Left hindlimb (tissue), 1 donor: ENCODE measurements at places on chromosomes 13 and 19.

- no peak for DNase-seq
Measured at GRCh38 chr13:70568571-70568970, 460.3 kb upstream of the KLHL1 start.

DNA sequence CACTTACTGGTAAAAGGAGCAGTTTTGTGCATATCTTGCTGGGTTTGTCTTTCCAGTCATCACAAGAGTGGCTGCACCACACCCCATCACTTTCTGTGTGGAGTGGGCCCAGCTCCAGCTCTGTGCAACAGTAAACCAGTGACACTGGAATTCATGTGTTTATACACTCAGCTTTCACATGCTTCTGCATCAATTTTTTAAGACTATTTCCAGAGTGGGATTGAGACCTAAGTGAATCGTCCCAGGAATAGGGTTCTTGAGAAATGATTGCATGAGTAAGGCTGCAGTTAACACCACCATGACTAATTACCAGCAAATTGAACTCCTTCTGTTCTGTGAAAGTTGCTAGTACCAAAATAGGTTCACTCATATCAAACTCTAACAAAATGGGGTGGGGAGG is 5.3 kb upstream of the CFAP97D2 start:
- no peak for DNase-seq

DNA sequence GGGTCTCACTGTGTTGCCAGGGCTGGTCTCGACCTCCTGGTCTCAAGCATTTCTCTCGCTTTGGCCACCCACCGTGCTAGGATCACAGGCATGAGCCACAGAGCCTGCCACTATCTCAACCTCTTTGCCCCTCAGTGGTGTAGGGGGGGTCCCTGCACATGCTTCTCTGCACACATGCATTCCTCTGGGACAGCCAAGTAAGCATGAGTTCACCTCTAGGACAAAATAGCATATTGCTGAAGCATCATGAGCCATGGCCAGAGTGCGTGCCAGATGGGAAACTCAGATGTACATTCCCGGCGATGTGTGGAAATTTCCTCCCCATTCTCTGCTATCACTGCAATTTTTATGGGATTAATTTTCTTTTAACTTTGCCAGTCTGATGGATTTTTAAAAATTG is 23.1 kb downstream of the CHAF1A start:
- no peak for DNase-seq

GRCh38 chr13:36858290-36858689 is 39.3 kb downstream of the RFXAP start:
- DNase-seq: no peak

- peak; percentile 61 for DNase-seq
Measured at GRCh38 chr13:52851137-52851962, 2.9 kb upstream of the PCDH8 start.

DNA sequence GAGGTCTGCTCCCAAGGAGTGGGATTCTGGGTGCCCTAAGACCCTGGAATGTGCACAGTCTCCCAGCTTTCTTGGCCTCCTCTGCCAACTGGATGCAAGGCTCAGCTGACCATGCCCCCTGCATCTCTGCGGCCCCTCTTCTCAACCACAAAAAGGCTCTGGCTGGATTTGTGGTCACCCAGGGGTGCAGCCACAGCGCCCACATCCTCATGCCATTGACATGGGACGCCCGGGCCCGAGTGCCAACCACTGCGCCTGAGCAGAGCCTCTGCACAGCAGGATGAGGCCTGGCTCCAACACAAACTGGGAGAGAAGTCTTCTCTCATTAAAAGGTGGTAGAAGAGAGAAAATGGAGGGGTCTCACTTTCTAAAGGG is 103.5 kb downstream of the FOXO1 start:
- no peak for DNase-seq

DNA sequence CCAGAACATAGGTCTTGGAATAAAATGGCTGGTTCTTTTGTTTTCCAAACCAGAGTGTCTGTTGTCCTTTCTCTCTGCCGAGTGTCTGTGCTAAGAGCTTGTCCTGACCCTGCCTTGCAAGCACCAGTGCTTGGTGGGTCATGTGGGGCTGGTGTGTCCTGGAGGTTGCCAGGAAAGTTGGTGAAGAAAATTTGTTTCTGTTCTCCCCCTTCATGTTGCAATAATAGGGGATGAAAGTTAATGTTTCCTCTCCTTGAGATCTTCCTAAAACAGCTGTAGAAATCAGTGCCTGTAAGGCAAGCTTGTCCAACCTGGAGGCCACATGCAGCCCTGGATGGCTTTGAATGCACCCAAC is 2.7 kb downstream of the HAMP start:
- DNase-seq: no peak

GRCh38 chr13:61255040-61255796 is 160.4 kb downstream of the PCDH20 start:
- no peak for DNase-seq

DNA sequence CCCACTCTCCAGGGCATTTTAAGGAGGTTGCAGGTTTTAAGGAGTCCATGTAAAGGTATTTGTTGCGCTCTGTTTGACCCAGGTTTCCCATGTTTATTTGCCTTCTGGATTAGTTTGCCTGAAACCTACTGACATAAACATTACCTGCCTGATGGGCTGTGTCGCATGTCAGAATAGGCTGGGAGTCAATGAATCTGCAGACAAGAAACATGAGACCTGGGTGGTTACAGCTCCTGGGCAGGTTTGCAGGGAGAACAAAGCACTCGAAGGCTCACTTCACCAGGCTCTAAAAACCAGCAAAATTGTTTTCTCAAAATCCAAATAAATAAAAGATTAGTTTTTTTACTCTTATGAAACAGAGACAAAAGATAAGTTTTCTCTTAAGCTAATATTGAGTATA is 114.4 kb upstream of the SERTM1 start:
- DNase-seq: no peak

DNA sequence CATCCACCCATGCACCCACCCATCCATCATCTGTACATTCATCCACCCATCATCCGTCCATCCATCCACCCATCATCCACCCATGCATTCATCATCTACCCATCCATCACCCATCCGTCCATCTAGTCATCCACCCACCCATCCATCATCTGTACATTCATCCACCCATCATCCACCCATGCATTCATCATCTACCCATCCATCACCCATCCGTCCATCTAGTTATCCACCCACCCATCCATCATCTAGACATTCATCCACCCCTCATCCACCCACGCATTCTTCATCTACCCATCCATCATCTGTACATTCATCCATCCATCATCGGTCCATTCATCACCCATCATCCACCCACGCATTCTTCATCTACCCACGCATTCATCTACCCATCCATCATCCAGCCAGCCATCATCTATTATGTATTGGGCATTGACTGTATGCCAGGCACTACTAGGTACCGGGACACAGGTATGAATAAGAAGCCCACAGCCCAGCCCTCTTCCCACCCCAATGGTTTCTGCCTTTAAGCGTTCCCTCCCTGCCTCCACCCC is 16.7 kb upstream of the GALP start:
- DNase-seq: no peak

DNA sequence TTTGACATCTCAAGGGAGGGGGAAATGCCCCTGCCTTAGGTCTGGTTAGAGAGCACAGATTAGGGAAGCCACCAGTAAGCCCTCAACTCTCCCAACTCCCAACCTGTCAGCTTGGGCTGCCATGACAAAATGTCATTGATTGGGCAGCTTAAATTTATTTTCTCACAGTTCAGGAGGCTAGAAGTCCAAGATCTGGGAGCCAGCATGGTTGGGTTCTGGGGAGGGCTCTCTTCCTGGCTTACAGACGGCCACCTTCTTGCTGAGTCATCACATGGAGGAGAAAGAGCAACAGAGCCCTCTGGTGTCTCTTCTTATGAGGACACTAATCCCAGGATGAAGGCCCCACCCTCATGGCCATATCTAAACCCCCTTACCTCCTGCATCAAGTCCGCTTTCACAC is 24.2 kb downstream of the C19orf12 start:
- DNase-seq: no peak

GRCh38 chr13:112764864-112765561 is 75.2 kb downstream of the ATP11A start:
- no peak for DNase-seq

DNA sequence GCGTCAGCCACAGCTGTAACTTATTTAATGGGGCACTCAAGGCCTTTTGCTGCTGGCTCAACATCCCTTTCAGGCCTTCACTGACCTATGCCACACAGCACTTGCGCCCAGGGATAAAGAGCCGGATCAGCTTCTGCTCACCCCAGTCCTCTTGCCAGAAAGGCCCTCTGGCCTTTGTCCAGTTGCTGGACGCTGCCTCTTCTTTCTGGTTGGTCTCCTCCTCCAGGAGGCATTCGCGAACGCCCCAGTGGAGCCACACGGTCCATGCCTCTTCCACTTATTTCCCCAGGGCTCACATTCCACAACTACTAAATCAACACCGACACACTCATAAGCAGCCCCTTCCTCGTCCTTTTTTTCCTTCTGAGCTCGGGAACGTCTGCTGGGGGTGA is 3.7 kb upstream of the ZNF329 start:
- peak; percentile 62 for DNase-seq

DNA sequence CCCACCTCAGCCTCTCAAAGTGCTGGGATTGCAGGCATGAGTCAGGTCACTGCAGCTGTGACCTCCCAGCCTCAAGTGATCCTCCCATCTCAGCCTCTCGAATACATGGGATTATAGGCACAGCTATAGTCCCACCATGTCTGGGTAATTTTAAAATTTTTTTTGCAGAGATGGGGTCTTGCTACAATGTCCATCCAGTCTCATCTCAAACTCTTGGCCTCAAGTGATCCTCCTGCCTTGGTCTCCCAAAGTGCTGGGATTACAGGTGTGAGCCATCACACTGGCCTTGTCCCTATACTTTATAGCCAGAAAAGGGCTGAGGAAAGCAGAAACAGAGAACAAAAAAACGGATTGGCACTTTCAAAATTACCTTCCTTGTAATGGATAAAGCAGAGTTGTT is 4.8 kb upstream of the FBXO27 start:
- no peak for DNase-seq

GRCh38 chr19:19074196-19074882 is 10.5 kb downstream of the SLC25A42 start:
- DNase-seq: no peak

- DNase-seq: no peak
Measured at GRCh38 chr19:58058467-58058866, 615 bp upstream of the ZNF135 start.

- DNase-seq: no peak
Measured at GRCh38 chr13:44266305-44266704, 107.3 kb upstream of the SERP2 start.

- DNase-seq: peak; percentile 50
Measured at GRCh38 chr19:51098365-51099046, 9.7 kb downstream of the CTU1 start.

GRCh38 chr19:19911150-19911549 is 10.4 kb downstream of the ZNF93 start:
- no peak for DNase-seq

- no peak for DNase-seq
Measured at GRCh38 chr19:42114412-42114811, 17.8 kb downstream of the POU2F2 start.

GRCh38 chr19:12230751-12231733 is 63.6 kb downstream of the ZNF44 start:
- DNase-seq: no peak

- DNase-seq: no peak
Measured at GRCh38 chr13:28037399-28037798, 48.9 kb upstream of the URAD start.

- no peak for DNase-seq
Measured at GRCh38 chr13:72204291-72204690, 337.3 kb upstream of the DACH1 start.

DNA sequence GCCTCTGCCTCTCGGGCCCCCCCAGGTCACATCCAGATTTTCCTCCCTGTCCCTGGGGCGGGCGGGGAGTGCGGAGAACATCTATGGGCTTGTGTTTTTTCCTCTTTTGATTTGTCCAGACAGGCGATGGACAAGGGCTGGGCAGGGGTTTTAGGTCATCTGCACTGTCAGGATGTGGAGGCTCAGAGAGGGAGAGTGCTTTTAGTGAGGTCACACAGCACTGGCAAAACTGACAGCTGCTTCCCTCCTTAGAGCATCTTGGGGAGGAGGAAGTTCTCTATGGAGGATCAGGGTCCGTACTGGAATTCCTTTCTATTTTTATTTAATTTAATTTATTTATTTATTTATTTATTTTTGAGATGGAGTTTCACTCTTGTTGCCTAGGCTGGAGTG is 38.9 kb downstream of the NFIC start:
- no peak for DNase-seq

DNA sequence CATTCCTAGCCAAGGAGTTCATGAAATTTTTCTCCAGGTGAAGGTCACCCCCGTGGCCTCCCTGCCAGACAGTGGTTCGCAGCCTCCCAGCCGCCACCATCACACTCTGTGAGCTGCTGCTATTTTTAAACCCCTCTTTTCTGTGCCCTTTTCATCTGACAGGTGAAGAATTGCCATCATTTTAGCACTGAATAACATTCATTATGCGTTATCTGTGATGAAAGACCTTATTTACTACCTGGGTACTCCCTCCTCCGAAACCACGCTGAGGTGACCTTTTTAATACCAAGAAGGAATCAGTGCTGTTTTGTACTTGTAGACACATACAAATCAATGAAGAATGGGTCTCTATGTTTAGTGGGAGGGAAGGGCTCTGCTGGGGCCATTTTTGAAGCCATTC is 148.9 kb upstream of the GPR12 start:
- no peak for DNase-seq

DNA sequence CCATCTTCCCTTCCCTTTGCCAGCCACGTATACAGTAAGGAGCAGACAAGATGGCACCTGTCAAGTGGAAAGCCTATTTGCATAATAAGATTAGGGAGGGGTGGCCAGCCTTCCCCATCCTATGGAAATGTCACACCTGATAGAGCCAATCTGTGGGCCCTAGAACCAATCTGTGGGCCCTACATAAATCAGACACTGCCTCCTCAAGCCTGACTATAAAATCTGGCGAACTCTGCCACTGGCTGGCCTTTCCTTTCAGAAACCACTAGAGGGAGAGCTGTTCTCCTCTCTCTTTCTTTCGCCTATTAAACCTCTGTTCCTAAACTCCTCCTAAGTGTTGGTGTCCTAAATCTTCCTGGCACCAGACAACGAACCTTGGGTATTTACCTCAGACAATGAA is 231.5 kb upstream of the KLHL1 start:
- no peak for DNase-seq

DNA sequence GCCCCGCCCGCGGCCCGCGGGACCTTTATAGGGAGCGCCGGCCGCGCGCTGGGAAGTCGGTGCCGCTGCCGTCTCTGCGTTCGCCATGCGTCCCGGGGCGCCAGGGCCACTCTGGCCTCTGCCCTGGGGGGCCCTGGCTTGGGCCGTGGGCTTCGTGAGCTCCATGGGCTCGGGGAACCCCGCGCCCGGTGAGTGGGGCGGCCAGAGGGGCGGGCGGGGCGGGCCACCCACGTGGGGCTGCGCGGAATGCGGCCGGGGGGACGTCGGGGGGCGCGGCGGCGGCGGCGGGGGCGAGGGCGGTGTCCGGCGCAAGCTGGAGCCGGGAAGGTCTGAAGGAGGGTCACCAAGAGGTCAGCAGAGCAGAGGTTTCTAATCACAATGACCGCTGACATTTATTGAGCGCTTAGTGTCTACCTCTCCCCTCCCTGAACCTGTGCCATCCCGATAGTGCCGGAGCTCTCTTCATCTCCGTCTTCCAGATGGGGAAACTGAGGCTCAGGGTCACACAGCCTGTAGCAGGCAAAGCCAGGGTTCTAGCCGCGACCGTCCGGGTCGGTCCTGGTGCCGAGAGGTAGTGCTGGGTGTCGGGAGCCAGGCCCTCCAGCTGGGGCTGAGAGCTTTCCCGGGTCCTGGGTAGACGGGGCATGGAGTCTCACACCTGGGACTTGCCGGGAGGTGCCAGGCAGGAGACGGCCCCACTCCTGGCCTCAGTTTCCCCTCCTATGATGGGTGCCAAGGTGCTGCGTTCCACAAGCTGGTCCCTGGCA is at the start of gene FSTL3:
FSTL3 (plus strand) TSS at position 54 of the 767 bp plus-strand sequence; CDS start at position 86, 32 bp downstream.
- no peak for DNase-seq

GRCh38 chr13:41145136-41145908 is 12.7 kb upstream of the KBTBD6 start:
- no peak for DNase-seq
